Activated T-cell treated with anti-CD3 and anti-CD28 coated beads, Interleukin-2, amount 50 U/mL, for 48 hours (primary cell): ENCODE measurements at places on chromosomes 12 and 14.
A peak's percentile ranks its signal among the peaks of the same experiment; 100 is the strongest.

GRCh38 chr12:126248871-126249403, 1183.7 kb downstream of the AACS start:
- DNase-seq = no peak

GRCh38 chr14:53953002-53953827, 3.4 kb downstream of the BMP4 start:
- peak; percentile 31 for DNase-seq

DNA sequence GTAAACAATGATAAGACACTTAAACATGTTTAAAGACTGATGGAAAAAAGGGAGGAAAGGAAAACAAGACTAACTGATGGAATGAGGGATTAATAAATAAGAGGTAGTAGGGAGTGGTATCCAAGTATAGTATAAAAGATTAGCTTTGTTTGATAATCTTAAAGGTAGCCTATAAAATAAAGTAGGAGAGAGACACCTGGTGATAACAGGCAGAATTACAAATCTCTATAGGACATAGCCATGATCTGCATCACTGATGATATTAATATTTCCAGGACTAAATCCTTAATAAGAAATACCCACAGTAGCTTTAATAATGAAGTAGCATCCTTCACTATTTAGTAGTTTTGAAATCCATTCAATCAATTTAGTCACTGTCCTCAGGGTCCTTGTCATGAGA, 30.4 kb downstream of the DLGAP5 start:
- no peak for DNase-seq

DNA sequence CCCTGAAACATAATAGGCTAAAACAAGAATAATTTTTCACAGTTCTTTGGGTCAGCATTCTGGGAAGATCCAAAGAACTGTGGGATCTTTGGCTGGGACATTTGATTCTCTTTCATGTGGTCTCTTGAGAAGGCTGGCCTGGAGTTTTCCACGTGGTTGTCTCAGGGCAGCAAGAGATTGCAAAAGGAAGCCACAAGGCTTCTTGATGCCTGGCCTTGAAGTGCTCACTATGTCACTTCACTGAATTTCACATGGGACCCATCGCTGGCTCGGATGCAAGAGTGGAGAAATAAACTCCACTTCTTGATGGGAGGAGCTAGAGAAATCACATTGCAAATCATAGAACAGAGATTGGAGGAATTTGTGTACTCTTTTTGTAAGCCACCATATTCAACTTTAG, 343.4 kb downstream of the MED13L start:
- DNase-seq = no peak

DNA sequence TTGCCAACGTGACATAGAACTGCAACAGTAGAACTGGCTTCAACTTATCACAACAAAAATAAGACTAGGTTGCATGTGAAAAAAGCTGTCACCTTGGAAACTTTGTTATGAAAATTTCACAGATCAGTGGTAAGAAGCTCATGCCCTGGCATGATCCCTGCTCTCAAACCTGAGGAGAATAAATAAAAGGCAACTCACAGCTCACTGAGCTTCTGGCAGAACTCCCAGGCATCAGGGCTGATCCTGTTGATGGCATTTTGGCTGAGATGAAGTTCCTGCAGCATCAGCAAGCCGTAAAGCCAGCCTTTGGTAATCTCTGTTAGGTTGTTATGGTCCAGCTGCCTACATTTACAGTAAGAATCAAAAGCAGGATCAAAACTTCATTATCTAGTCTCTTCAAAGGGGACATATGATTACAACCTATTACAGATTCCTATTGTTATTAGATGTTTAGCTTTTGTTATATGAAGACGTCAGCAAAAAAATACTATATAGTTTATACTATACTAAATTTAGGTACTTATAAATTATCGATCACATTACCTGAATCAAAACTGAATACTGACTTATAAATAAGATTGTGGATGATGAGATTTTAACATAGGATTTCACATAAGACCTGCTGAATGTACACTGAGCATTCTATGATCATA, 32.0 kb downstream of the LRIG3 start:
- no peak for DNase-seq

- DNase-seq = no peak
Measured at GRCh38 chr12:124564971-124565491, 2.4 kb downstream of the NCOR2 start.

DNA sequence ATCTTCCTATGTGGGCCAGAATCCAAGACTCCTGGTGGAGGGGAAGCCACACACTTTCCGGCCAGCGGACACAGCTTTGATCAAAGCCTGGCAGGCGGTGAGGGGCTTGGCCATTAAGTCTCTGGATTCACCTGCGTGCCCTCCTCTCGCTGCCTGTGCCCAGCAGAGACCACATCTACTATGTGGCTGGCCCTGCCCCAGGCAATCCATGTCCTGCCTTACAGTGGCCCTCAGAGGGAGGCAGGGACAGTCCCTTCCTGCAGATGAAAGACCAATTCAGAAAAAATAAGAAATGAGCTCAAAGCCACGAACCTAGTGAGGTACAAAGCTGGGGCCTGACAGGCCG, 82.7 kb upstream of the GPR68 start:
- DNase-seq = no peak

DNA sequence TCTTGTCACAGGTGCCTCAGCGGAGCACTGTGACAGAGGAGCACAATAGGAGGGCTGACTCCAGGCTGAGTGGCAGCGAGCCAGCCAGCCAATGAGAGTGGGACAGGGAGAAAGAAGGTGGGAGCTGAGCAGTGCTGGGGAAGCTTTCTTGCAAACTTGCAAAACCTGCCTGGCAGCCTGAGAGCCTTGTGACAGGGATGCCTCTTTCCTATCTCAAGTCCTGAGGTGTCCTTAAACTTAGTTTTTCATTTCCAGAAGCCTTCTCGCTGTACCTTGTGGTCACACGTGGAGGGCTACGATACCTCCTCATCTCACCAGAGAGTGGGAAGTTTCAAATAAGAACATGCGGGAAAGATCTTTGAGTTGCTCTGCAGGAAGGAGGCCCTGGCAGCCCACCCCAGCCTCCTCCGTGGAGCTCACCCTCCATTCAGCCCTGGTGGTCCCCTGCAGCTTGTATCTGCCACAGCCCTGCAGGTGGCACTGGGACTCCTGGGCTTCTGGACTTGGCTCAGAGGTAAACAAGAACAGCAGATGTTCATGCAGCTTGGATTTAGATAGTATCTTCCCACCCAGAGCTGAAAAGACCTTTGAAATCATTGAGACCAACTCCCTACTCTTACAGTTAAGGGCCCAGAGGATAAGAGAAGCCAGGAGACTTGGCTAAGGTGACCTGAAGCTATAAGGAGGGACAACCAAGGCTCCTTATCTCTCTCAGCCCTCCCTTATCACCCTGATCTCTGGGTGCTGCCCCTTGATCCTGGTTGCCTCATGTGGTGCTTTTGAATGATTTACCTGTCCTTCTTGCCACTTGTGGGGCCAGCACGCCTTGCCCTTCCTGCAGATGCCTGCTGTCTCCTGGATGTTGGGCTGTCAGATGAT, 153.5 kb upstream of the MAX start:
- no peak for DNase-seq

DNA sequence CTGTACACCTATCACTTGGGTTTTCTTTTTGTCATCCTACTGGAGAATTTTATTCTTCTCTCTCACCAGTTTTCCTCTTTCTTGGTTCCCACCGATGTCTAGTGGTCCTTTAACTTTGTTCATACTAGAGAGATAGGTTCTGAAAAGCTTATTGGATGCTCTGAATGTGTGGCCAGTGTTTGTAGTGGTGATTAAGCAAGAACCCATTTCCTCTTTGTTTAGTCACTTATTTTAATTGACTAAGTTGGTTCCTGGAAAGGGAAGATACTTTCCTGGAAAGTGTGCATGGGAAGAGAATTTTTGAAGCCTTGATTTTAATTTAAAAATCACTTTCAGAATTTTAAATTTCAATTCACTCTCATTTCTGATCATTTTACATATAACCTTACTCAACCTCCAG, 127.2 kb downstream of the OTOGL start:
- DNase-seq = no peak

GRCh38 chr12:42222724-42223123, 15.3 kb downstream of the YAF2 start:
- no peak for DNase-seq

DNA sequence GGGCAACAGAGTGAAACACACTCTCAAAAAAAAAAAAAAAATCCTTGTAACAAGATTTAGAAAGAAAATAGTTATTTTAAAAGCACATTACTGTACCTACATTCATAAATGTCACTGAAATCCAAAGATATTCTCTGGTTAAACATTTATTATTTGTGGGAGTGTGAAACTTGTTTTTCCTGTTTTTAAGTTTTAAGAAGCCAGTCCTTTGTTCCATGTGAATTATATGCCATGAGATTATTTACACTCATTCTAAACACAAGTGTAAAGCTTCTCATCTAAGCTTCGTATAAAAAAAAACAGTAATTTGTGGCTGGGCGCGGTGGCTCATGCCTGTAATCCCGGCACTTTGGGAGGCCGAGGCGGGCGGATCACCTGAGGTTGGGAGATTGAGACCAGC, 15.0 kb downstream of the VCPKMT start:
- no peak for DNase-seq

- no peak for DNase-seq
Measured at GRCh38 chr14:30312214-30312613, 246.7 kb upstream of the G2E3 start.

DNA sequence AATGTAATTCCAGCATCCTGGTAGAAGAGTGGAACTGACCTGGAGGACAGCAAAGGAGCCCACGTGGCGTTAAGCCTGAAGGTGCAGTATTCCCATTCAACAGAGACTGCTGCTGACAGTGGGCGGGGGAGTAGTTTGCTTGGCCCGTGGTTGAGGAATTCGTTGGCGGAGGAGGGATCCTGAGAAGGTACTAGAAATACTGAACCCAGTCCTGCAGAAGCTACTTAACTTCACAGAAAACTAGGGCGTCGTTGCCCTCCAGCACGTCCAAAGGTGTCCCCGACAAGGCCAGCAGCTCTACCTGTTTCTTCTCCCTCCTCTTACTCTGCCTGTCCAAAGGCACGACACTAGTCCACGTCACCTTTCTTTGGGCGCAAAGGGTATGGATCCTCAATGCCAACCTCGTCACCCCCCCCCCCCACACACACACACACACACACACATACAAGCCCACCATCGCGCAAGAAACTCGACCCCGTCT, 303 bp downstream of the PUS7L start:
- DNase-seq = no peak

DNA sequence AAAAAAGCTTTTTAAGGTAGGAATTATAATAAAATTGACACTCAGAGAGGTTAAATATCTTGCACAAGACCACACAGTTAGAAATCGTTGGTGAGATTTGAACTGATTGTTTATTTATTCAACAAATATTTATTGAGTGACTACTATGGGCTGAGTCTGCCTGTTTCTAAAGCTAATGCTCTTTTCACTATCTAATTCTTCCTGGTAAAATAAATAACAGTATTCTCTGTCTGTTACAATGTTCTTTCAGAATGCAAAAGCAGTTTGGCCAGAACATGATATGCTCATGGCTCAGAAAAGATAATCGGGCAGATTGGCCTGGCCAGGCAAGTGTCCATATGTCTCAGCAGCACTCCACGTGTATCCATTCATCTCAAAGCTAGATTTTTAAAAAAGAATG, 82.0 kb downstream of the BTG1 start:
- DNase-seq = no peak

DNA sequence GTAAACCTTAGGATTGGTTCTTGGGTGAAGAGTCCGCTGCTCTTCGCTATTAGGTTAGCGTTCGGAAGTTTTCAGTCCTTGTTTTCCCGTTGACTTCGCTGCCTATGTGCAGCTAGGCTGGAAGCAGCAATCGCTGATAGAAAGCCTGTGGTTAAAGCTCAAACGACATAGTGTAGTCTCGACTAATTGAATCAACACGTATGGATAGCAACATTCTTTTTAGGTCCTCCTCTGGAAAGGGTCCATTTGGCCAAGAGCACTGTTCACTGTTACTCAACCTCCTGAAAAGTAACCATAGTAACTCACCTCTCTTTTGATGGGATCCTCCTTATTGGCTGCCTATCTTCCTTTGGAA, 355.5 kb downstream of the SNAPC1 start:
- DNase-seq = no peak

DNA sequence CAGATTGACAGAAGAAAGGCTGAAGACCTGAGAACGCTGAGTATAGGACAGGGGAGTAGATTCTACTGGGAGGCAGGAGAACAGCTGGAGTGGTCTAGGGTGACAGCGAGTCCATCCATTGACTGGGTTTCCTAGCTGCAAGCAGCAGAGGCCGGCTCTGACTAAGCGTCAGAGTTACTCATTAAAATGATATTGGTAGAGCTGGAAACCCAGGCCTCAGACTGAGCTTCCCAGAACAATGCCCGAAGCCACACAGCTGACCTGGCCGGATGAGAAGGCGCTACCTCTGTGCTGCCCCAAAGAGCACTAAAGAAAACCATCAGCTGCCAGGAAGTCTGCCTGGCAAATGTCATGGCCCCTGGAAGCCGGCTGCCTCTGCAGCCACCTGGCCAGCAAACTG, 78.5 kb upstream of the FZD10 start:
- DNase-seq = no peak

DNA sequence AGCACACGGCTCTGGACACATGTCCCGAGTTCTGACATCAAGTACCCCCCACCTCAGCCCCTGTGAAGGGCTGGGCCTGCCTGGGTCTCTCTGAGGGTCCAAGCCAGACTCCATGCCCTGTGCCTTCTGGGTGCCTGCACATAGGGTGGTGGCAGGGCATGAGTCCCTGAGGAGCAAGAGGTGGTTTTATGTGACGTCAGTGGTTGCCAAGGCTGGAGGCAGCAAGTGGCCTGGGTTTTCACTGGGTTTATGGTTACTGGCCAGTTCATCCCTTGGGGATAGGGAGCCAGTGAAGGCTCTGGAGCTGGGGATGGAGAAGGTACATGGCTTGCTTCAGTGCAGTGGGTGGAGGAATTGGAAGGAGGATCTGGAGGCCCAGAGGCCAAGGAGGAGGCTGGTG, 51.1 kb upstream of the EML1 start:
- no peak for DNase-seq

DNA sequence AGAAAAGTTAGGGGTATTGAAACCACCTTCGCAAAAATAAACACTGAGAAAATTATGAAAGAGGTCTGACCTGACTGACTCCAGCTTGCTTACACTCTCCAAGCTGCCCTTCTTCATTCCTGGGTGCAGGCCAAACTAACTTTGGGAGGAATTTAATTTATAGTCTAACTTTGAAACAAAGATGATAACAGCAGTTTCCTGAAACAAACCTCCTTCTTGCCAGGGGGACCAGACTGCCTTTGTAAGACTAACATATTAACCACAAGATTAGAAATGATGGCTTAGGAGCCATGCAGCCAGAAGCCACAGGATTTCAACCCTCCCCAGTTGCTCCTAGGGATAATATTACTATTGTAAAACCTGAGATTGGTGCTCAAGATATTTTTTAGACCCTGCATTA, 13.8 kb upstream of the EEA1 start:
- no peak for DNase-seq

GRCh38 chr14:53896726-53897125, 59.9 kb downstream of the BMP4 start:
- DNase-seq = no peak
